NCI-H1436 treated with DMSO at 0.1 percent for 48 hours (cell line): ENCODE measurements at places on chromosomes 5 and 9.

DNA sequence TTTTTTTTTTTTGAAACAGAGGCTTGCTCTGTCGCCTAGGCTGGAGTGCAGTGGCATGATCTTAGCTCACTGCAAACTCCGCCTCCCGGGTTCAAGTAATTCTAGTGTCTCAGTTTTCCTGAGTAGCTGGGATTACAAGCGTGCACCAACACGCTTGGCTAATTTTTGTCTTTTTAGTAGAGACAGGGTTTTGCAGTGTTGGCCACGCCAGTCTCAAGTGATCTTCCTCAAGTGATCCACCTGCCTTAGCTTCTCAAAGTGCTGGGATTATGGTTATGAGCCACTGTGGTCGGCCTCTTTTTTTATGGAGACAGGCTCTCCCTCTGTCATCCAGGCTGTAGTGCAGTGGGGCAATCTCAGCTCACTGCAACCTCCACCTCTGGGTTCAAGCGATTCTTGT is 82.9 kb downstream of the RAB24 start:
- no peak for DNase-seq

DNA sequence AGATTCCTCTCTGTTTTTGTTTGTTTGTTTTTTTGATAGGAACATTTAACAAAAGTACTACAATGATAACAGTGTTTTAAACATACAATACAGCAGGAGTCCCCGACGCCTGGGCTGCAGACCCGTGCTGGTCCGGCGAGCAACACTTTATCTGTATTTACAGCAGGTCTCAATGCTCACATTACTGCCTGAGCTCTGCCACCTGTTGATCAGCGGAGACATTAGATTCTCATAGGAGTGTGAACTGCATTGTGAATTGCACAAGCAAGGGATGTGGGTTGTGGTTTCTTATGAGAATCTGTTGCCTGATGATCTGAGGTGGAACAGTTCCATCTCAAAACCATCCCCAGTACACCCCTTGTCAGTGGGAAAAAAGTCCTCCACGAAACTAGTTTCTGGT is 1068.5 kb upstream of the CDH10 start:
- no peak for DNase-seq

GRCh38 chr9:32180597-32180996 is 203.8 kb upstream of the ACO1 start:
- no peak for DNase-seq

GRCh38 chr9:136014147-136014923 is 53.2 kb upstream of the UBAC1 start:
- no peak for DNase-seq

DNA sequence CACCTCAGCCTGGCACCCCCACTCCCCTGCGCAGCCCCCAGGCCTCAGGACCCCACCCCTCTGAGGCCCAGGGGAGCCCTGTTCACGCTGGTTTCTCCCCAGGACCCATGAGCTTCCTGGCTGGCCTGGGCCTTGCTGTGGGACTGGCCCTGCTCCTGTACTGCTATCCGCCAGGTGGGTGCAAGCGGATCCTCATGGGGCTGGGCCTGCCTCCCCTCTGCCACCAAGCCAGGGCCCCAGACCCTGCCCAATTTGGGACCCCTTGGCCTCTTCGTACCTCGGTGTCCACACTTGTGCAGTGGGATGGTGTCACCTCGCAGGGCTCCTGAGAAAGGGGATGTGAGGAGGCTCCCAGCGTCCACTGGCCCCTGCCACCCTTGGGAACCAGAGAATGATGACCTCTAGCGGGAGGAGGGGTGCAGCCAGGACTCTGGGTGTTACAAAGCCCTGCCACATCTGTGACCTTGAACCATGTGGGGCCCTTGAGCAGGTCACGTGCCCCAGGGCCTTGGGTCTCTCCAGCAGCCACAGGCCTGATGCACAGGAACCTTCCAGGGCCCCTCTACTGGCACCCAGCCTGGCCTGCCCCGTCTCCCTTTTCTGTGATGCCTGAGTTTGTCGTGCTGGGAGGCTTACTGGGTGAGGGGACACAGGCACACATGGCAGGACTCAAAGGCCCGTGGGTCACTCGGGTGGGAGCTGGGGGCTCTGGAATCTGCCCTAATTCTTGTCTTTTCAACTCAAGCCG is 16.3 kb downstream of the CARD19 start:
- DNase-seq, result no peak

DNA sequence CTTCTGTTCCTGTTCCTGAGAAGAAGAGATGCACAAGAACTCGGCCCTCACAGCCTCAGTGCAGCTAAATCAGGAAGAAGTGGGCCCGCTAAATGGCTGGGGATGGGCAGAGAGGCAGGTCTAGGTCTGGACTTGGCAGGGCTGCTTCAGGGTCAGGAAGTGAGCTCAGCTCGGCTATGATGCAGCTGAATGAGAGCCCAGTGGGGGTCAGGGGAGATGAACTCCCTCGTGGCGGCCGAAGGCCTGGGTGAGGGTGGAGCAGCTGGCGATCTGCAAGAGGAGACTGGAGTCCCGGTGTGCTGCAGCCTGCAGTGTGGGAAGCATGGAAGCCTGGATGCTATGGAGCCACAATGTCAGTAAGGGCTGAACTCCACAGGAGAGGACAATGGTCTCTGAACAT is 466.2 kb downstream of the SPOCK1 start:
- DNase-seq, result no peak

- DNase-seq, result no peak
Measured at GRCh38 chr5:83552275-83552674, 80.7 kb downstream of the VCAN start.

- DNase-seq, result no peak
Measured at GRCh38 chr5:138386290-138386689, 33.8 kb downstream of the KDM3B start.

- no peak for DNase-seq
Measured at GRCh38 chr5:64487283-64487682, 18.5 kb upstream of the RGS7BP start.
